NCI-H446 (cell line): ENCODE measurements at places on chromosomes 6 and 20.

GRCh38 chr6:55379895-55380294 lies 52.6 kb downstream of the GFRAL start:
- no peak for DNase-seq

DNA sequence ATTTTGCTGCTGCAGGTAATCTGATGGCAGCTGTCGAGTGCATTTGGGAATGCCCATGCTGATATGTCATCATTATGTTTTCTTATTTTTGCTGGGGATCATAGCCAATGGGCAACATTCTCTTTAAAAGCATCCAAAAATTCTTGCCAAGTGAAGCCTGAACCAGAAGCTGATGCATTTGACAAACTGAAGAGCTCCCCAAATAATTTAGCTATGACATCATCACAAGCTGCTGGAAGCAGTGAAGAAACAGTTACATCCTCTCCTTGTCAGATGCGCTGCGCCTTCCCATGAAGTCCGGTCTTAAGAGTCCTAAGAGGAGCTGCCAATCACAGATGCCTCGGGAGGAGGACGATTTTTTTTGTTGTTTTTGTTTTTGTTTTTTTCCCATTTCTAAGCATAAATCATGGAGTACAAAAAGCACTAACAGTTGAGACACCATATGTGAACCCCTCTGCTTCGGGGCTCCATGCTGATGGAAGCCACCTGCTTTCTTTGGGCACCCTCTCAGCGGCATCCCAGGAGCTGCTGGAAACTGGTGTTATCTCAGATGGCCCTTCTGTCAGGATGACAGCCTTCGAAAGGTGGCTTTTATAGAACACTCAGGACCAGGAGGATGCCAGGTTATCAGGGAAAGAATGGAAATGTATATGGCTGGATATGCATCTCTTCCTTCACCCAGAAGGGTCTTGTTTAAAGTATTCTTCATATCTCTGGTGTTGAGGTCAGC lies 56.1 kb upstream of the FOXQ1 start:
- no peak for DNase-seq

- DNase-seq: no peak
Observed at GRCh38 chr6:44545224-44545623, 157.7 kb downstream of the CDC5L start.

DNA sequence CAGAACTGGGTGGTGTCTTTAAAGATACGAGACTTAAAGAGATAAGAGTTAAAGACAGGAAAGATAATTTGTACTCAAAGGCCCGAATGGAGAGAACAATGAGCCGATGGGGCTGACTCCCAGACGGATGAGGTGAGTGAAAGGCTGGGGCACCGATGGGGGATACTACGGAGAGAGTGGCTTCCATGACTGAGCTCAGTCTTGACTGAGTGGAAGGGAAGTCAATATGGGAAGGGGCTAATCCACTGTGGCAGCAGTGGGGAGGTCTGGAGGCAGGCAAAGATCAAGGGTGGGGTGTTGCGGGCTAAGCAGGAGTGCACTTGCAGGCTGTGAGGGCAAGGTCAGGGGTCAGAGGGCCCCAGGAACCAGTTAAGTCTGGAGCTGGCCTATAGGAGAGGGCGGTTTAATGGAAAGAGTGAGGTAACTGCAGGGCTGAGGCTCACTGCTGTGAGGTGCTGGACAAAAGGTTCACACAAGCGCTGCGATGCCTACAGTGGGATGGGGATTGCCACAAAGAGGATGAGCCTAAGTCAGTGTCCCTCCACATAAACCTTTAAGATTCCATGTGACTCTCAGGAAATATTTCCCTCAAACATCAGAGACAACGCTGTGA lies 42.1 kb downstream of the FAXC start:
- no peak for DNase-seq

DNA sequence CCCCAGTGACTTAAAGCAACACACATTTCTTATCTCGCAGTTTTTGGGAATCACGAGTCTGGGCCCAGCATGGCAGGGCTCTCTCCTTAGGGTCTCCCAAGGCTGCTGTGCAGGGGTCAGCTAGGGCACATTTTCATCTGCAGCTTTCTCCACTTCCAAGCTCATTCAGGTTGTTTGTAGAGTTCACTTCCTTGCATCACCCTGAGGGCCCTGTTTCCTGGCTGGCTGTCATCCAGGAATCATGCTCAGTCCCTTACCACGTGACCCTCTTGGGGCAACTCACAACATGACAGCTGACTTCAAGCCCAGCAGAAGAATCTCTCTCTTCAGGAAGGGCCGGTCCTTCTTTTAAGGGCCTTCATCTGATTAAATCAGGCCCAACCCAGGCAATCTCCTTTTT lies 21.3 kb downstream of the SNAP25 start:
- DNase-seq: no peak

DNA sequence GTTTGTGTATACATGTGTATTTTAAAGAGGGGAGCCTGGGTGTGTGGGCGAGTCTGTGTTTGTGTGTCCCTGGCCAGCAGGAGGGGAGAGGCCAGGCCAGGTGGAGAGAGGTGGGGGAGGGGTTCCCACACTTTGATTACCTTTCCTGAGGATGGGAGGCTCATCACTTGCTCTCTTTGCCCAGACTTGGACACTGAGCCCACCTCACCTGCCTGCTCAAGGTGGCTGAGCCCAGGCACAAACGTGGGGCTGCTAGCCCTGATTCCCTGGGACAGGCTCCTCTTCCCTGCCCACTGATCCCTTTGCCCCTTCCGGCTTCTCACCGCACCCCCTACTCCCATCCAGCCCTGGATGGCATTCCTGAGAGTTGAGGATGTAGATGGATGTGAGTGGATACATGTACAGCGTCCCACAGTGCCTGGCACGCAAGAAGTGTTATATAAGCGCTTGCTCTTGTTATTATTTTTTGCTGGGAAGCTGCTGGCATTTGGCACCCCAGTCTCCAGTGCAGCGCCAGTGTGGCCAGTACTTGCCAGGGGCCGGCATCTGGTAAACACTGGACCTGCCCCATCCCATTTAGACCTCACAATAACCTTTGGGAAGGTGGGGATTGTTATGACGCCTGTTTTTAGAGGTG lies 2.7 kb downstream of the CEBPB start:
- DNase-seq: no peak

GRCh38 chr6:144746902-144747469 lies 461.9 kb downstream of the UTRN start:
- no peak for DNase-seq

- peak; percentile 8 for DNase-seq
Observed at GRCh38 chr6:33673851-33674250, 37.6 kb downstream of the UQCC2 start.

- peak; percentile 14 for DNase-seq
Observed at GRCh38 chr20:54668271-54669039, 193.1 kb downstream of the DOK5 start.

DNA sequence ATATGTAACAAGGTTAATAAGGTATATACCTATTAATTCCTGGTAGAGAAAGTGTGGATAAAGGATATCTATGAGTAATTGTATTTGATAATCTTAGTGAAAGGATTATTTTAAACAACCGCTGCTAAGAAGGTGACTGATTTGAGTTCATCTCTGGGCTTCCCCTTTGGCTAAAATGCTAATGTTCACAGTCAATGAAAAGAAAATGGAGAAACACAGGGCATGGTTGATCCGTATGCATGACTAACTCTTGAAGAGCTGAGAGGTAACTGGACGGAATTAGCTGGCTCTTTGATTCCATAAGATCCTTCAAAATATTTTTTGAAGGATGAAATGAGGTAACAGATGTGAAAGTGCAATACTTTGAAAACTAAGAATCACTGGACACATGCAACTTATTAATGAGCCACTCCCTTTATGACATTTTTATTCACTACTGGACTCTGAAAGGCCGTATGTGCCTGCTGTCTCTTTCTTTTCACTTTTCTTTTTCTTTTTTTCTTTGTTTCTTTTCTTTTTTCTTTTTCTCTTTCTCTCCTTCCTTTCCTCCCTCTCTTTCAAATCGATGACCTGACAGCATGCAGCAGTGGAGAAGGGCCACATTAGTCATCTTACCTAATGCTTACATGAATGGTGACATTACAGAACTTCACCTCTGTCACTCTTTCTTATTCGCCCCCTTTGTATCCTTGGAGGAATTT lies 464.6 kb downstream of the CDKAL1 start:
- DNase-seq: no peak

DNA sequence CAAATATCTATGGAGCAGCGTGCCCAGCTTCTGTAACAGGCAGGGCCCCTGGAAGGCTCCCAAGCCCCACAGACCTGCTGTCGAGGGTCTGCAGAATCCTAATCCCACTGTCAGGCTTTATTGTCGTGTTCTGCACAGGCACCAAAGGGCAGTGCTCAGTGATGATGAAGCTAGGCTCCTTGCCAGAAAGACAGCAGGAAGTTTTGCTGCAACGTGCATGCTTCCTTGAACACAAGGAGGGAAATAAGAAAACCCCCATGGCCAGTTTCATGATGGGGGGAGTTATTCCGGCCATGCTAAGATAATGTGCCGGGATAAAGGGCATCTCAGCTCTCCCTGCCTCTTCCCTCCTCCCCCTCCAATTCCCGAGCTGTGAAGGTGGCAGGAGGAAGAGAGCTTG lies 109.4 kb upstream of the KCNG1 start:
- DNase-seq: peak; percentile 47

DNA sequence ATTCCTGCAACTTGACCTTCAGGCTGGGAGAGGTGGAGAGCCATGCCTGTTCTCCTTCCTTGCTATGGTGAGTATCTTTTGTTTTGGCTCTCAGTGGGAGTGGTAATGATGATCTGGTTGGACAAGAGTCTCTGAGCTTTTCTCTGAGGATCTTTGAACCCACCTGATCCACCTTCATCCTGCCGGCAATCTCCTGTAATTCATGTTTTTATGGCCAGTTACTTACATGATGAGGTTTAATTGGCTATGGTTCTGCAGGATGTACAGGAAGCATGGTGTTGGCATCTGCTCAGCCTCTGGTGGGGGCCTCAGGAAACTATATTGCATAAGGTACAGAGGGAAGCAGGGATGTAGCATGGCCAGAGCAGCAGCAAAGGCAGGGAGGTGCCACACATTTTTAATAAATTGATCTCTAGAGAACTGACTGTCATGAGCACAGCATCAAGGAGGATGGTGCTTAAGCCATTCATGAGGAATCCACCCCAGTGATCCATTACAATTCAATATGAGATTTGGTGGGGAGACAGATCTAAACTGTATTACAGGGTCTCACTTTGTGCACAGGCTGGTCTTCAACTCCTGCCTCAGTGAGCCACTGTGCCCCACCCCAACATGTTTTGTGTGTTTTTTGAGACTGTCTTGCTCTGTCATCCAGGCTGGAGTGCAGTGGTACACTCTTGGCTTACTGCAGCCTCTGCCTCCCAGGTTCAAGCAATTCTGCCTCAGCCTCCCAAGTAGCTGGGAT lies 10.0 kb downstream of the HSPA1B start:
- no peak for DNase-seq

DNA sequence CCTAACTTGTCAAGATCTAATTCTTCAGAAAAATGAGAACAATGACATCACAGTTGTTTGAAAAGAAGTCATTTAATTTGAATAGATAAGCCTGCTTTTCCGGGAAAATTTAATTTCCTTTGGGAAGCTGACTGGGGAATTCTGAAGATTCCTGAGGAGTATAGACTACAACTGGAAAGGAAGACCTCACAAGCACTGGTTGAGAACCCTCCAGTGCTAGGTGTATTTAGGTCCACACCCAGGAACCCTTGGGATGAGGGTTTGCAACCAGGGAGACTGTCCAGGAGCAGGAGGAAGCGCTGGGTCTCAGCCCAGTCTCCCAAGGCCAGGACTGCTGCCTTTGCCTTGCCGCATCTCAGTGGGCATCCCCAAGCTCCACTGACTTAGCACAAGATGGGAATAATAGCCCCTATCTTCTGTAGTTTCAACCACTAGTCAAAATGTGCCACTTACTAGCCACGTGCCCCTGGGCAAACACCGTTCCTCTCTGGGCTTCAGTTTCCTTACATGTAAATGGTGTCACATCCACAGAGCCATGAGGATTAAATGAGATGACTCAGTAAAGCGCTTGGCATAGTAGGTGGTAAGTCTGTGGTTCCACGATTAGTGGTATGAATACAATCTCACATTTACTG lies 6.9 kb upstream of the CD93 start:
- DNase-seq: no peak

GRCh38 chr6:169933251-169933821 lies 181.9 kb downstream of the ERMARD start:
- DNase-seq: no peak

DNA sequence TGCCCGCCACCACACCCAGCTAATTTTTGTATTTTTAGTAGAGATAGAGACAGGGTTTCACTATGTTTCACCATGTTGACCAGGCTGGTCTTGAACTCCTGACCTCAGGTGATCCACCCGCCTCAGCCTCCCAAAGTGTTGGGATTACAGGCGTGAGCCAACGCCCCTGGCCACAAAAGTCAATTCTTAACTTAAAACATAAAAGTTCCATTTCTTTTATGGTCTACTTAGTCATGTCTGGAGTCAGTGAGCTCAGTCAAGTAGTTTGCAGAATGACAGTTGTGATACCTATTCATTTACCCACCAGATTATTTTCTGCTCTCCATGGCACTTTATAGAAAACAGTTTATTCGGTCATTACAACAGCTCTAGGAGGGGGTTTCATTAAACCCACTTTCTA lies 103.1 kb upstream of the ESR1 start:
- DNase-seq: no peak

- DNase-seq: no peak
Observed at GRCh38 chr20:3164043-3164762, 4.5 kb upstream of the FASTKD5 start.

- DNase-seq: no peak
Observed at GRCh38 chr6:166664135-166664534, 37.1 kb upstream of the RPS6KA2 start.

GRCh38 chr6:3259491-3259958 lies 778 bp downstream of the PSMG4 start:
- DNase-seq: no peak

GRCh38 chr20:4961746-4962145 lies 39.6 kb downstream of the SLC23A2 start:
- no peak for DNase-seq

- DNase-seq: no peak
Observed at GRCh38 chr6:20427856-20428255, 26.2 kb downstream of the E2F3 start.

DNA sequence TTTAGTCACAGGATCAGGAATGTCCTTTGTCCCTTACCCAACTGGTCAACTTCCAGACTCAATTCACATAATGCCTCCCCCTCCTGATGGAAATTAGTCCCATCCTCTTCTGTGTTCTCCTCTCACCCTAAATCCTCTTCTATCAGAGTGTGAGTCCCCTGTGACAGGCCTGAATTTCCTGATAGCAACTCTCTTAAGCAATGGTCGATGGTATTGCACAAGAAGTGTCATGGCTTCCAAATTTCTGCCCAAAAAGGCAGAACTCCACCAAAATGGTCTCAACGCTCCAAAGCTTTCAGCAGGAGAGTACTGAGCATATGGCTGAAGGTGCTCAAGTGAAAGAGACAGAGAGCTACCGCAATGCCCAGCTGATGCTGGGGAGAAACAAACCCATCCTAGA lies 2.4 kb downstream of the PREP start:
- DNase-seq: no peak
